Activated CD8-positive, alpha-beta memory T cell treated with anti-CD3 and anti-CD28 coated beads, Interleukin-2, amount 50 U/mL, for 4 hours (primary cell): ENCODE measurements at places on chromosomes 2 and 18.

GRCh38 chr18:33605250-33605649 is 27.2 kb downstream of the ASXL3 start:
- DNase-seq = no peak

DNA sequence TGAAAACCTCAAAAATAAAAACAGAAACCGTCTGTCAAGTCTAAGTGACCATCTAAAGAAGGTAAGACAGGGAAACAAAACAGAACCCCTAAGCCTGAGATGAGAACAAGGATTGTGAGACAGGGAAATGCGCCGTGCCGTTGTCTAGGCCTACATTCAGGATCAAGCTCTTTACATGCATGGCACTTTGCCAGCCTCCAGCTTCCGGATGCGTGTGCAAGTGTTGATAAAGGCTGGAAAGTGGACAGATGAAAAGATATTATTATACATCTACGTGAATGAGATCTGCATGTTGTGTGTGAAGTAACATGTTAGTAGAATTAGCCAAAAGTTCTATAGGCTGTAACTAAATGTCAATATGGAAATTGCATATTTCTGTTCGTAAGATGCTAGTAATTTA is 28.6 kb upstream of the TMEM87B start:
- DNase-seq = no peak

GRCh38 chr2:160253440-160254188 is 53.5 kb upstream of the ITGB6 start:
- no peak for DNase-seq

GRCh38 chr18:61892683-61893308 is at the start of gene RNF152:
Gene RNF152 (minus strand): TSS chr18:61893007. CDS start chr18:61816463, 76,544 bp downstream.
- DNase-seq = peak; percentile 50

DNA sequence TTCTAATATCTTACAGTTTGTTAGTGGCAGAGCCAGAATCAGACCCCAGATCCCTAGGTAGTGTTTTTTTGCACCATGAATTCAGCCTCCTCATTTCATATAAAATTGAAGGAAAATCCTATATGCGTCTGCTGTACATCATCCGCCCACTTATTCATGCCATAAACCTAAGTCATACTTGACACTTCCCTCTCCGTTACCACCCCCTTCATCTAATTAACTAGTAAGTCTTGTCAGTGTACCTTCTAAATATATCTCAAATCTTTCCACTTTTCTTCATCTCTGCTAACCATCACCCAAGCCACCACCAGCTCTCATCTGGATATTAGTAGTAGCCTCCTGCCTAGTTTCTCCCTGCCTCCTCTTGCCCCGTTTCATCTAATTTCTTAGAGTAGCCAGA is 248.7 kb upstream of the SIX3 start:
- DNase-seq = no peak

GRCh38 chr18:23826850-23827620 is 137.8 kb downstream of the LAMA3 start:
- DNase-seq = no peak

GRCh38 chr2:190182071-190182524 is 119.6 kb upstream of the MSTN start:
- no peak for DNase-seq

- DNase-seq = no peak
These were observed 10.3 kb upstream of the CYBRD1 start for GRCh38 chr2:171512014-171512413.

GRCh38 chr2:240956171-240956934 is 42.1 kb upstream of the SNED1 start:
- peak; percentile 7 for DNase-seq

DNA sequence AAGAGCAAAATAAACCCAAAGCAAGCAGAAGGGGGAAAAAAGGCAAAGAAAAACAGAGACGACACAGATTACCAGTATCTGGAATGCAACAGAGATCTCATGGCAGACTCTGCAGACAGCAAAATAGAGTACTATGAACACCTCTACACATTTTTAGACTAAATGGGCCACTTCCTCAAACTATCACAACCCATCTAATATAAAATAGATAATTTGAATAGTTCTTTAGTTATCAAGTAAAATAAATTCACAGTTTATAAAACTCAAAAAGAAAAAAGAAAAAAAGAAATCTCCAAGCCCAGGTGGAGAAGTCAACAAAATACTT is 16.6 kb downstream of the SESTD1 start:
- no peak for DNase-seq

- DNase-seq = no peak
These were observed 15.8 kb downstream of the PTPN18 start for GRCh38 chr2:130371723-130372054.

DNA sequence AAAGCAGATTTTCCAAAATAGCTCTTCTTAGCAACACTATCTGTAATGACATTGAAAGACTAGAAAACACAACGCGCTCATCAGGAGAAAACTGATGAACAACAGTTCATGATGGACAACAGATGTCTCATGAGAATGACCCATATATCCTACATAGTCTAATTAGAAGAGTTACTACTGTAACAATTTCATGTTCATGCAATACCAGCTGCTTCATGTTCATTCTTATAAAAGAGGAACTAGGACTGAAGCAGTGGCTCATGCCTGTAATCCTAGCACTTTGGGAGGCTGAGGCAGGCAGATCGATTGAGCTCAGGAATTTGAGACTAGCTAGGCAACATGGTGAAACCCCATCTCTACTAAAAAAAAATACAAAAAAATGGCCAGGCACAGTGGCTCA is 22.7 kb downstream of the TRAPPC8 start:
- DNase-seq = no peak

- no peak for DNase-seq
These were observed 156.4 kb upstream of the MMADHC start for GRCh38 chr2:149743842-149744448.

DNA sequence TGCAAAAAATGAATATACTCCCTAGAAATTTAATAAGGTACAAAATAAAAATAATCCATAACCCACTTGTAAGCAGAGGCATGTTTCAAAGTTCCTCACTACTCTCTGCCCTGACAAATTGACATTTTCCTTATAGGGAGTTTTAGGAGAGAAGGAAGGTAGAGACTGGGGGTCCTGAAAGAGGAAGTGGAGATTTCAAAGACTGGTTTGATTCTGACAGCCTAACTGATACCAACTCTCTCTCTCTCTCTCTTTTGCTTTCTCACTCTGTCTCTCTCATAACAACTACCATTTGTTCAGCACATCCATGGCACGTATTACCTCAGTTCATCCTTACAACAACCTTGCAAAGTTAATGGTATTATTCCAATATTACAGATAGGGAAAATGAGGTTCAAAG is 18.6 kb downstream of the FZD7 start:
- DNase-seq = no peak

GRCh38 chr2:223633656-223634055 is 31.5 kb upstream of the SCG2 start:
- no peak for DNase-seq

DNA sequence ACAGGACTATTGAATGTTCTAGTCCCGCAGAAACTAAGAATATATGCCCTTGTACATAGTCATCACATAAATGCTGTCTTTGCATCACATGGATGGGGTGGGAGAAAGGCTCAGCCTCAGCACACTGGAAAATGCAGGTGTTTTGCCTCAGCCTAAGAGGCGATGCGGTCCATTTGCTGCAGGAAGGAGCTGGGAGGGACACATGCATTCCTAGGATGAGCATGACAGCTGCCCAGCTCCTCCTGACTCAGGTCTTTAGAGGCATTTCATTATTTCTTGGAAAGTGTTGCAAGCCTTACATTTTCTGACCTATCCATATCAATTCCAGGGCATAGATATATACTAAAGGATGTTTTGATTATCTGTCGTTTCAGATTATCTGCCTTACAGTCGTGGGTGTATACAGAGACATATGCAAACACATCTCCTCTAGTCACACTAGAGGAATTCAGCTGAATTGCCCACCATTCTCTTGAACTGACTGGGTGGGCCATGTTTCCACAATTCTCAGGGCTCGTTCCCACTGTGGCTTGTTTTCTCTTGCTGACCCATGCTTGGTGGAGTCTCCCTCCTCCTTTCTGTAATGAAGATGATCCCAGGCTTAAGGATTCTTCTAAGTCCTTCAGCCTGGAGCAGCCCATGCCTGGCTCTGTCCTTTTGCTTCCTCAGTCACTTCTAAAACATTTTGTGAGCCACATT is 156.9 kb downstream of the SETBP1 start:
- DNase-seq = no peak

GRCh38 chr2:67579806-67580205 is 182.7 kb downstream of the ETAA1 start:
- DNase-seq = no peak

GRCh38 chr18:45510656-45511055 is 104.6 kb upstream of the SLC14A2 start:
- DNase-seq = no peak

- no peak for DNase-seq
These were observed 50.9 kb upstream of the PLB1 start for GRCh38 chr2:28444956-28445355.

DNA sequence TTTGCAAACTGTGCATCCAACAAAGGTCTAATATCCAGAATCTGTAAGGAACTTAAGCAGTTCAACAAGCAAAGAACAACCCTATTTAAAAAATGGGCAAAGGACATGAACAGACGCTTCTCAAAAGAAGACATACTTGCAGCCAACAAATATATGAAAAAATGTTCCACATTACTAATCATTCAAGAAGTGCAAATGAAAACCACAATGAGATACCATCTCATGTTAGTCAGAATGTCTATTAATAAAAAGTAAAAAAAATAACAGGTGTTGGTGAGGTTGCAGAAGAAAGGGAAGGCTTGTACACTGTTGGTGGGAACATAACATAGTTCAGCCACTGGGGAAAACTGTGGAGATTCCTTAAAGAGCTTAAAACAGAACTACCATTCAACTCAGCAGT is 126.2 kb downstream of the NAT8 start:
- DNase-seq = no peak

DNA sequence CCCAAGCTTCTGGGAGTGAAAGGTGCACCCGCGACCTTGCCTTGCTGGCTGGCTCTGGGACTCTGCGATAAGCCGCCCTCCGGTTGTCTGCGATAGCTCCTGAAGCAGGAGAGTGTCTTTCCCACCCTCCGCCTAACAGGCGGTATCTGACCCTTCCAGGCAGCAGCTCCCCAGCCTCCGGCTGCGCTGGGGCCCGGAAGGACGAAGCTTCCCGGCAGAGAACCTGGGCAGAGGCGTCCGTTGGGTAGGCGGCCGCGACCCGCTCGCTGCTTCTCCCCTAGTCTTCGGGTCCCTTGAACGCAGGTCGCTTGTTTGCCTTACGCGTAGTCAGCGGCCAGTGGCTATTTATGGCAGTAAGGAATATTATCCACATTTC is 446 bp upstream of the RHBDD1 start:
- no peak for DNase-seq

DNA sequence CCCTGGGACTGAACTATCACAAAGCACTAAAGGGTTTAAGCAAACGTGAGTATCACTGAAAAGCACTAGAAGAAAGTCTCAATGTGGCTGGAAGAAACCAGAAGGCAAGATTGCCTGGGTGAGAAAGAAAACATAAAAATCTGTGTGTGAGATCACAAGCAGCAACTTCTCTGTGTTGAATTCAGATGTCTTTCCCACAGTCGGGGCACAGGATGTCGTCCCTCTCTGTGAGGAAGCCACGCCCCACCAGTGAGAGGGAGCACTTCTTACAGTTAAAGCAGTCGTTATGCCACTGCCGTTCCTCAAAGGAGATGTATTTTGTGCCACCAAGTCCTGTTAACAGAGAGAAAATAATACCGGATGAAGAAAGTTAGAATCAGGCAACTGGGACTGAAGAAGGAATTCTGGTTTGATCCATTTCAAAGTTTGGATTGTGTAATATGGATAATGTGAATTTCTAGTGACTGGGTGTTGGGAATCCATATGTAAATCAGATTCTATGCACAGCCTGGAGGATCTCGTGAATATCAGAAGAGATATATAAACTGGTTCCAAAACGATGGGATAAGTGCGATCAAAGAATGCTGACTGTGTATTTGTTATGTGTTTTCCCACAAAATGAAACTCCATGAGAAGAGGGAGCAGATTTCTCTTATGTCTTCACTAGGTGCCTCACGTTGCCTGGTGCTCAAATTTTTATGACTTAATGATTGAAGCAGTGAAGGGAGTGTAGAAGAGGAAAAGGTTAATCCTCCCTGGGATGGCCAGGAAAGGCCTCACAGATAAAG is 24.0 kb downstream of the C2orf49 start:
- DNase-seq = peak; percentile 36

GRCh38 chr2:169298007-169298406 is 64.3 kb downstream of the LRP2 start:
- DNase-seq = no peak

DNA sequence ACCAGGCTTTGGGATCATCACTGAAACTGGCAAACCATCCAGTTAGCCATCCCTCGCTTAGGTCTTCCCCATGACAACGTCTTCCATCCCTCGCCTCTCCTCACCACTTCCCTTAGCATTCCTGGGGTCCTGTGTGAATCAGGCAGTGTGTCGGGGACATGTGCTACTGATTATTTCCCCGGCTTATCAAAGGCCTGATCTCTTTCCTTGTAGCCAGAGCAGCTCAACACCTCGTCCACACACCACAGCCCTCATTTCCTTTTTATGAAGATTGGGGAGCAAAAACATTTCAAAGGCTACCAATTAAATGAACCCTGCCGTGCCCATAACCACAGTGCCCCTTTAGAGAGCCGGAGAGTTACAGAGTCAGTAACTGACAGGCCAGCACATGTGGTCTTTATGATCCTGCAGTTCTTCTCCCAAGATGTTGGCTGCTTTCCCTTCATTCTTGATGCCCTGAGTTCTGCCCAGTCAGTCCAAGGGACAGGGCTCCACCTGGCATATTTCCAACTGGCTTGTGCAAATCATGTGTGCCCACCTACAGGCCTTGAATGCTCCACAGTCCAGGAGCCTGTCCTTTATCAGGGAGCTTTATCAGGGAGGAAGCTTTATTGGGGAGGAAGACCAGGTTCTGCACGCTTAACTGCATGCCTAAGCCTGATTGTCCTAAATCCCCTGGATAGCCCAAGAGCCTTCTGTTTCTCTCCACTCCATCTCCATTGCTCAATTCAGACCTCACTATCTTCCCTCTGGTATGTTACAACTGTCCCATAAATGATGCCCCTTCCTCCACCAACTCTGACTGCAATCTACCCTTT is 343.1 kb downstream of the CYRIA start:
- no peak for DNase-seq

DNA sequence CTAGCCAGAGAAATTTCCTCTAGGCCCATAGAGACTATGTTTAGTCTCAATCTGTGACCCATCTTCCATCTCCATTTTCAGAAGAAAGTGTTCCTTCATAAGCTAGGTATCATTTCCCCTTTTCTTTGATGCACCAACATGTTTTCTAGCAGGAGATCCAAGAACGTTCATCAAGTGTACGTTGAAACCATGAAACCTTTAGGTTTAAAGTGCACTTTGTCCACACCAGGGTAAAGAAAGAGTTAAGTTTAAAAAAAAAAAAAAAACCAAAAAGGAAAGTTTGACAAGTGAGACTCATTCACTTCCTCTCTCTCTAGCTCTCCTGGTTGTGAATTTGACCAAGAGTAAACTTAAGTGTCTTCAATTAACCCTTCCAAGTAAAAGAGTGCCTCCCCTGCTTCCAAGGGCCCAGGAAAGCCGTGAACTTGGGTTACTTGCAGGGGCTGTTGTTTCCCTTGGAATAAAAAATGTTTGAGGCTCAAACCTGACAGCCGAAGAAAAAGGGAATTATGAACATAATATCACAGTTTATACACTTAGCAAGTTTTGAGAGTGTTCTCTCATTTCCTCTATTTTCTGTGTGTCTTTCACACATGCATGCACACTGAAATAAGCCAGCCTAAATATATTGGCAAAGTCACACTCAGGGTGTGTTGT is 56.7 kb downstream of the LBH start:
- DNase-seq = no peak
